ENCODE measurements at places on chromosomes 16 and 17. TPM values are rescaled to one million over a fixed set of nuclear protein-coding genes. Genes with fewer than 3 reads are reported as not detected.

Gene PPP1R27
- not detected for total RNA-seq

Gene FBXL16
- 0.42 TPM for total RNA-seq

Gene HES7
- total RNA-seq: 1.4 TPM

Gene DDX52
- 13.1 TPM for total RNA-seq

Gene NPIPB8
- total RNA-seq: not detected

Gene SEPTIN12
- total RNA-seq: 1.7 TPM

Gene TMC8
- 1.3 TPM for total RNA-seq

Gene PSME3IP1
- total RNA-seq: 59.6 TPM

Gene EFCAB13
- 4.0 TPM for total RNA-seq

Gene CYTH1
- total RNA-seq: 25.7 TPM

Gene CCL8
- not detected for total RNA-seq

Gene NACA2
- total RNA-seq: not detected

Gene CCL5
- 1.6 TPM for total RNA-seq

Gene TBC1D3I
- total RNA-seq: not detected

GRCh38 chr17:36153895-36154610 is 22.4 kb downstream of the TBC1D3B start:
- DNase-seq: no peak

DNA sequence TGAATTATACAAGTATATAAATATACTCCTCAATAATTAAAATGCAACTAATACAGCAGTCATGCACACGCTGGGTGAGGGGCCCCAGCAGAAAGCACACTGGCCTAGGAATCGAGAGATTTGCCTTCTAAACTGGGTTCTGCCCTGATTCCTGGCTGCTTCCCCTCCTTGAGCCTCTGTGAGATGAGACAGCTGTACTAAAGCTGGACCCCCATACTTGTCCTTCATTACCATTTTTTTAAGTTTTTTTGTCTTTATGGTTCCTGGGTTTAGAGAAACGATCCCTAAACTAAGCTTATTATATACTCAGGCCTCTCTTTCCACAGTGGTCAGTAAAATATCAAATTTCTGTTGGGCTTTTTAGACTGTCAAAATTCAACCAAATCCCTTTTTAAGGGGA is 195.1 kb upstream of the DYNLRB2 start:
- peak; percentile 50 for DNase-seq

DNA sequence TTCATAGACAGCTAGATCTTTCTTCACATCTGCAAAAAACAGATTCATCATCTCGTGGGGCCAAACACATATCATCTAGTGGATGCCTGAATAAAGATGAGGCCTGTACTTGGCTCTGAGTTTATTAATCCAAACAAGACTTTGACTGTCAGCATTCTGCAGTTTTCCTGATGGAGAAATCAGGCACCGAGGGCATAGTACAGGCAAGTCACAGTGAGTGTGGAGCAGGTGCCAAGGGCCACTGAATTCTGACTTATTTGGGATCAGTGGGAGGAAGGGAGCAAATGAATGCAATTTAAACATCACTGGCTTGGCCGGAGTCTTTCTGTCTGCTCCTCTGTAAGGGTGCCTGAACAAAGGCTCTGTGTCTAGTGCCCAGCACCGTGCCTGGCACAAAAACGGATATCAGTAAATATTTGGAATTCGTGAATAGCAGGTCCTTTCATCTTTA is 975 bp downstream of the CFAP20 start:
- DNase-seq: no peak

- DNase-seq: no peak
Measured at GRCh38 chr17:35942588-35943186, 826 bp downstream of the LYZL6 start.

GRCh38 chr17:5703736-5704135 is 119.4 kb upstream of the NLRP1 start:
- DNase-seq: no peak

DNA sequence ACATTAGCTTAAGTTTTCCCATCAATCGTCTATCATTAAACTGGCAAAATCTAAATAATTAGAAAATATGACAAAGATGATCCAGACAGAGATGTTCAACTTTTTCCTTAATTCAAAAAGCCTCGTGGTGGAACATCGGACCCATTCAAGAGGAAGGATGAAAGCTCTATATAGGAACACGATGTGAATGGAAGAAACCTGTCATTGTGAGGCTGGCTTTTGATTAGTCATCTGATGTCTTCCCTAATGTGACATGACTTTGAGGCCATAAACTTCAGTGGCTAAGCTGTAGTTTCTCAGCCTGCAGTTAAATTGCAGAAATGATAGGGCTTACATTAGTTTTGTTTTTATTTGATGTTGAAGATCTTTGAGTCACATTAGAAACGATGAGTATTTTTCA is 1.0 kb downstream of the AMZ2 start:
- no peak for DNase-seq

DNA sequence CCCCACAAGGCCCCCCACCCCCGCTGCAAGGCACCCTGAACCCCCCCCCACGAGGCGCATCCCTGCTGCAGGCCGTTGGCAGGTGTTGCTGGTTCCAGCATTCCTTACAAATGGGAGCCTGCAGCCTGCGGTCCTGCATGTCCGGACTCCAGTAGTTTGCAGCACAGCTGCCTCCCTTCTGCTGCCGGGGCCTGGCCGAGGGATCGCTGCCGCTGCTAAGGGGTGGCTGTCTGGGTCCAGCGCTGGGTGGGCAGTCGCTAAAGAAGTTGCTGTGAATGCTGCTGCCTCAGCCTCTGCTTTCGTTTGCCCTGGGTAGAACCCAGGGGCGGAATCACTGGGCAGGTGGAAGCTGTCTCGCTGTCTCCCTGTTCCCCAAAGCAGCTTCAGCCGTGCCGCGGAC is 11.8 kb downstream of the UTS2R start:
- no peak for DNase-seq

DNA sequence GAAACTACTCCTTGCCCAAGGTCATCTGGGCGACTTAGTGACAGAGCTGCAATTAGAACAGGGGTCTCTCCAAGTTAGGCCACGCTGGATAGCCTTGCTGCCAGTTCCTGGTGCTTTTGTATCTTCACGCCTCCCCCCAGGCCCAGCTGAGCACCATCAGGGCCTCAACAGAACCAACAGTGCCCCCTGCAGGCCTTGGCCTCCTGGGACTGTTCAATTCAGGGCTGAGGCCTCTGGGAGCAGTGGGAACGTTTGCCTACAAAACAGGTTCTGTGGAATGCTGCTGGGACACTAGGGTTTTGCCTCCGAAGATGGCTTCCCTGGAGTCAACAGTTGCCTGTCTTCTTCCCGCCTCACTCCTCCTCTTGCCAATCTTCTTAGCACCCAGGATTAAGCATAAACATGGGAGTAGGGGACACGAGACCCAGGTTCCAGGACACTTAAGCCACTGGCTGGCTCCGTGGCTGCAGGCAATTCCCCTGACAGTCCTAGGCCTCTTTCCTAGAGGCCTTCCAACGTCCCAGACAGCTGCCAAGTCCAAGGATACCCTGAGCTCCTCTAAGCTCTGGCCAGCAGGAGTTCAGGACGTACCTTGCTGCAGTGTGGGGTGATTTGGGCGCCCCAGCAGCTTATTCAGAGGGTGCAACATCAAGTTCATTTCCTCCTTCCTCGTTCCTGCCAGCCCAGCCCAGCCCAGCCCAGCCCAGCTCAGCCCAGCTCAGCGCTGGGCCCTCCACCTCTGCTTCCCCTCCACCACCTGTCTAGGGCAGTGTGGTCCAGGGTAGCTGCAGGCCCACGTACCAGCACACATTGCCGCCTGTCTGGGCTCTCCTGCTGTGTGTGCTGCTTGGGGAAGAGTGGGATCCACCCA is 246.6 kb upstream of the RPL38 start:
- no peak for DNase-seq

DNA sequence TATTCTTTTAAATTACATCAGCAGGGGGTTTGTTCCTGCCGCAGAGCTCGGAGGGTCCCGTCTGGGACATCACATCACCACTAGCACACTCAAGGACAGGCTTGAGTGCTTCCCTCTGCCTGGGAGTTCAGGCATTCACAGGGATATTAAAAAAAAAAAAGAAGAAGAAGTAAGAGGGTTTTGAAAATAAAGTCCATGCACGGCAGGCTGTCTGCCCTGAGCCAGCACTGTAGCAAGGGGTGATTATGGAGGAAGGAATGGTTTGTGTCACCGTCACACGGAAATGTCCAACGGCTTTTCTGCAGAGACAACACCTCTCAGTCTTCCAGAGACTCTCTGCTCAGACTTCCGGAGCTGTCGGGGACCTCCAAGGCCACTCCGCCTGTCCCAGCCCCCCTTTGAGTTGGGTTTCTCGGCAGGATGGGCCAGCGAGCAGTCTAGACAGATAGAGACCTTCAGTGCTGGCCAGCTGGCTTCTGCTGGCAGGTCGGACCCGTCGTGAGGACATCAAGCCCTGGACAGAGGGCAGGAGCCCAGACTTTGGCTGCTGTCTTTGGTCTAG is 33.6 kb downstream of the MEOX1 start:
- no peak for DNase-seq

GRCh38 chr17:79120259-79120658 is 45.6 kb downstream of the ENGASE start:
- no peak for DNase-seq

GRCh38 chr17:27226611-27227230 is 67.2 kb upstream of the WSB1 start:
- DNase-seq: peak; percentile 8

- no peak for DNase-seq
Measured at GRCh38 chr16:17313085-17313611, 157.6 kb downstream of the XYLT1 start.

DNA sequence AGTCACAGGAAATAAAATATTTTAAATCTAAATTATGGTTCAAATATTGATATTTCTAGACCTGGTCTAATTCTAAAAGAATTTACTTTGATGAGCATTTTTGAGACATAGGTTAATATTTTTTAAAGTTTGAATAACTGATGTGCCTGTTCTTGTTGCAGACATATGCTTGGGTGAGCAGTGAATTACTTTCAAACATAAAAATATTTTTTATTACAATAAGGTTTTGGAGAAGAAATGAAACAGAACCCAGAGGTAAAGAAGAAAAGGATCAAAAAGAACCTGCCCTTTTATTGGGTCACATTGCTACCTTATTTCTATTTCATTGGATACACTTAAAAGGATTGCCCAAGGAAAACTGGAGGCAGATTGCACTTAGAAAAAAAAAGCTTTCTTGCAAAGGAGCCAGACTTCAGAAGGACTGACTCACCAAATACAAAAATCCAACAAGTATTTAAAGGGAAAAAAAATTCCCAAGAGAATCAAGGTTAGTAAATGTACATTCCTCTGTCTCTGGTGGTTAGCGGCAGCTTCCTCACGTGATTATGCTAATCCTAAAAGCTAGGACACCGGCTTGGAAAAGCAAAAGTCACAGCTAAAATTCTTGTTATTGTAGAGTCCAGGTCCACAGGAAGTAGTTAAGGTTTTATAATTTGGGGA is 18.5 kb downstream of the ENPP7 start:
- no peak for DNase-seq

- DNase-seq: no peak
Measured at GRCh38 chr16:52469775-52470174, 77.2 kb downstream of the TOX3 start.

DNA sequence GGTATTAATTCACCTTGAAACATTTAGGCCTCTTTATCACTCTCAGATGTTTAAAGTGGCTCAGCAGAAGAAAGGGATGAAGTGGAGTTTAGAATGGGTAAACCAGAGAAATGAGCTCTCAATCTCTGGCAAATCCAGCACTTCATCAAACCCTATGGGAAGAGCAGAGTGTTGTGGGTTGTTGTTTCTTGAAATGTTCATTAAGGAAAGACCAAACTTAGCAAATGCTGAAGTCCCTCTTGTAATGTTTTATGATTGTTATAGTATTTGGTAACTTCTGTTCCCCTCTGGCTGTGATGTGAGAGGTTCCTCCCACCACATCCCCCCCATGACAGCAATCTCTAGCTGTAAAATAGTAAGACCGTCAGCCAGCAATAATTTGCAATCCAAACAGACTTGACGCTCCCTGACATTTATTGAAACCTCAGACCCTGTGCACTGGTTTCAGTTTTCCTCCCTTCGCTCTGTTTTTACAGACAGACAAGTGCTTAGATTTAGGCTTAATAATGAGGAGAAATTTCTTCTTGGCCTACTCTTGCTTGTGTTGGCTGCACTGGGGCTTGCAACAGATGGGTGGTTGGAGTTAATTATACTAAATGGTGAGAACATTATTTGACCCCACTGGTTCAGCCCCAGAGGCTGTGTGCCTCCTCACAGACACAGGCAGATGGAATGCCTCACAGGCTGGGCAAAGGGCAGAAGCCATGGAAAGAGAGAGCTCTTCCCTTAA is 609.4 kb upstream of the SOX9 start:
- DNase-seq: no peak

DNA sequence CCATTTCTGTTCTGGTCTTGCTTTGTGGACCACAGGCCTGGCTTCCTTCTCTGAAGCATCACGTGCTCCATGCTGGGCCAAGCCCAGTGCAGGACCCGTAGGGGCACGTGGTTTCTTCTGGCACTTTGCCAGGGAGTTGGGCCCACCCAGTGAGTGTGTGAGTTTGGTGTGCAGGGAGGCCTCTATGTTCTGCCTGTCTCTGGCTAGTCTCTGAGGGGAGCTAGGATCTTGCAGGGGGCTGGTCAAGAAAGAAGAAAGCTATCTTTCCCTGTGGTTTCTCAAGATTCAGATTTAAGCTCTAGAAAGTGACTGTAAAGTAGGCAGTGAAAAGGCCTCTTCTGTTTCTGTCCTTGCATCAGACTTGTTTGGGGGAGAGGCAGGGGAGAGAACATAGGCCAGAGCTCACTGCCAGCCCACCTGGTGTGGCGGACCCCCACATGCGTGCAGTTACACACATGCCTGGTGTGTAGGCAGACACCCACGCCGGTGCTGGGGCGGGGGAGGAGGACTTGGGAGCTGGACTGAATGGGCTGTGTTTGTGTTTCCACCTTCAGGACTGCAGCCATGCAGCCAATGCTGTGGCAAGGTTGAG is 11.8 kb downstream of the LASP1 start:
- no peak for DNase-seq

DNA sequence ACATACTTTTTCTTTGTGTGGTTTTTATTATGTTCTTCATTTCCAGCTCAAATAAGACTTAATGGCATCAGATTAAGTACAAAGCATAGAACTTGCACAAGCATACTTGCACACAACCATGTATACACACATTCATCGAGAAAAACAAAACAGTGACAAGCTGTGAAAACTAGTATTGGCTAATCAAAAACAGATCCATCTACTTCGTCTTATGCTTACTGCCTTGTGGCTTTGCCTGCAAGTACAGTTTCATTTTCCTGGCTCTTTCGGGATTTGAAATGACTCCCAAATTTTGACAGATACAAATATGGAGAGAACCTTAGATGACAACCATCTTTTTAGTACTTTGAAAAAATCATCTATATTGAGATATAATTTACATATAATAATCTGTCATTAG is 338.3 kb downstream of the BCAS3 start:
- DNase-seq: no peak

- DNase-seq: no peak
Measured at GRCh38 chr16:4052096-4052495, 64.1 kb downstream of the ADCY9 start.

GRCh38 chr17:7929158-7930023 is at the start of gene KCNAB3:
Gene KCNAB3 (minus strand): TSS chr17:7929856. CDS start chr17:7929435, 421 bp downstream.
- no peak for DNase-seq

- DNase-seq: no peak
Measured at GRCh38 chr17:75325827-75326225, 36.6 kb upstream of the SLC25A19 start.

- no peak for DNase-seq
Measured at GRCh38 chr16:73152386-73153125, 104.6 kb upstream of the ZFHX3 start.

GRCh38 chr16:50495673-50496072 is 52.5 kb upstream of the NKD1 start:
- no peak for DNase-seq

- no peak for DNase-seq
Measured at GRCh38 chr17:913207-913606, 66.4 kb downstream of the NXN start.
